ENCODE measurements at places on chromosomes 16 and 17.
A peak's percentile ranks its signal among the peaks of the same experiment; 100 is the strongest.

GRCh38 chr17:62704381-62704971, 77.0 kb downstream of the MRC2 start:
- no peak for DNase-seq

- DNase-seq = no peak
Measured at GRCh38 chr16:12084436-12084835, 107.9 kb downstream of the SNX29 start.

GRCh38 chr16:67995423-67995822, 3.9 kb downstream of the DPEP2 start:
- DNase-seq = no peak

- DNase-seq = no peak
Measured at GRCh38 chr17:20200016-20200795, 191.0 kb downstream of the SPECC1 start.

DNA sequence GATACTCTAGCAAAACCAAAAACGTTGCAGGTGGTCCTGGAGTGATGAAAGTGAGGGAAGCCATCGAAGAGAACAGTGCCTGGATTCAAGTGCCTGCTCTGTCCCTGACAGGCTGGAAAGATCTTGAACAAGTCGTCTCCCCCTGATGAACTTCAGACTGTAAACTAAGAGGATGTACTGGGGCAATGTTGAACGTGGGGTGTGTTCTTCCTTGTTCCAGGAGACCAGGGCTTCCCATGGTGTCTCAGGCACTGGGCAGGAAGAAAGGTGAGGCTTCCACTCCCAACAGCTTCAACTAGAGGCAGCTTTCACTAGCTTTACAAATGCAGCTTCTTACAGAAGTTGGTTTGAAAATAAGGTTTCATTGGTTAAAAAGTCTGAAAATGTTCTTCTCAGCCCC, 21.4 kb upstream of the NF1 start:
- DNase-seq = no peak

DNA sequence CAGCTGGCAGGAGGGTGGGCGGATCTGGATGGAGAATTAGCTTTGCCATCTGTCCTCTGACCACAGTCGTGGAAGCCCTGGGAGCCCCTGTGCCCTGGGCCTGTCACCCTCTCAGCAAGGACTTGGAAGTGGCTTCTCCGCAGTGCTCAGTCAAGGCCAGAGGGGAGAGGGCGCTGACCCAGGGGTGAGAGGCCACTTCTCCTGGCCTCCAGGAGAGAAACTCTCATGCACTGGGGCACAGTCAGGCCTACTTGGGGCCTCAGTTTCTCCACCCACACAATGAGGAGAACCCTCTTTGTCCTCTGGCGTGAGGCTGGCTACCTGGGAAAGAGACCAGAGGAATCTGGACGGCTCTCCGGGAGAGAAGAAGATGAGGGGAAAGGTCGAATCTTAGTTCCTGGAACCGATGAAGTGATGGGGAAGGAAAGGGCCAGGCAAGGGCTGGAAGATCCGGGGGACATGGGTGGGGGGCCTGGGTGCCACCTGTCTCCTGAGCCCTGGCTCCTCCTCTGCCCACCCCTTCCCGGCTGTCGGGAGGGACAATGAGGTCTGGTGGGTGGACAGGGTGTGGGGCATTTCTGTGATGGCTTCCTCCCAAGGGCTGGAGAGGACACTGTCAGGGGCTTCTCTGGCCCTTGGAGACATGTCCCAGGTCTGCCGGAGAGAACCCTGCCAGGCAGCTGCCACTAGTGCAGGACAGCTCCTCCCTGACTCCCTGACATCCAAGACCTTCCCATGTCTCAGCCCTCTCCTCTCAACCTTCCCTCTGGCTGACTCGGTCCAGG, 9.0 kb upstream of the ARHGAP27 start:
- DNase-seq = no peak

DNA sequence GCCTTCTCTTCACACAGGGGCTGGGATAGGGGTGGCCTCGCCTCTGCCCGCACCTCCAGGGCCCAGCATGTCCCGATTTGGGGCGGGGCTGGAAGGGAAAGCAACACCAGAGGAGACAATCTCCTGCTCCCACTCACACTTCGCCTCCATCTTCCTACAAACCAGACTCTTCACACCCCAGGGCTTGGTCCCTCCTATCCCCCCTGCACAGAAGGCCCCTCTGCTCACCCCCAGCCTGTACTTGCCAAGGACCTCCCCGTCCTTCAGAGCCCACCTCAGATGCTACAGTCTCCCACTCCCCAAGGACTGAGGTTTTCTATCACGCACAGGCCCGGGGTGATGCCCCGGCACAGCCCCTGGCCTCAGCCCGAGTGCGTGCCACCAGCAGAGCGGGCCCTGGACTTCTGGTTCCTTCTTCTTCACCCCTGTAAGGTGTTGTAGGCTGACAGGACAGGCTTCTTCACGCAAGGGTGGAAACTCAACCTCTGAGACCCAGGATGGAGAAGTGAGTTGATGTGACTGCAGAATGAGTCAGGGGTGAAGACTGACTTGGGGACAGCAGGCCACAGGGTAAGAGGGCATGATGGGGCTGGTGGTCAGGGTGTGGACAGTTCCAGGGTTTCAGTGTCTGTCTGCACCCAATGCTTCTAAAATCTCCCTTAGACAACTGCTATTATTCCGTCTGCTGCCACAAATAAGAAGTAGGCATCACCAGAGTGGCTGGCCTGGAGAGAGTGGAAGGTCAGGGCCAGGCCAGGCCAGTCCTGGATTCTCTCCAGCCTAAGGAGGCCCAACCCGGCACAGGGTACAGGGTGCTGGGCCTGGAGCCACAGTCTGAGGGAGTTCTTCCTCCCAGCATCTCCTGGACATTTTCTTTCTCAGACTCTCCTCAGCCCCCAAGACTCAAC, 2.5 kb downstream of the ITGAE start:
- DNase-seq = peak; percentile 18

Data from natural killer cell (primary cell).